Left hindlimb (tissue), 1 donor: ENCODE measurements at places on chromosomes 3 and 15.

- peak; percentile 90 for DNase-seq
Measured at GRCh38 chr3:45021524-45022297, 4.4 kb upstream of the CLEC3B start.

GRCh38 chr3:164326714-164327113 lies 751.6 kb downstream of the SI start:
- DNase-seq, result no peak

DNA sequence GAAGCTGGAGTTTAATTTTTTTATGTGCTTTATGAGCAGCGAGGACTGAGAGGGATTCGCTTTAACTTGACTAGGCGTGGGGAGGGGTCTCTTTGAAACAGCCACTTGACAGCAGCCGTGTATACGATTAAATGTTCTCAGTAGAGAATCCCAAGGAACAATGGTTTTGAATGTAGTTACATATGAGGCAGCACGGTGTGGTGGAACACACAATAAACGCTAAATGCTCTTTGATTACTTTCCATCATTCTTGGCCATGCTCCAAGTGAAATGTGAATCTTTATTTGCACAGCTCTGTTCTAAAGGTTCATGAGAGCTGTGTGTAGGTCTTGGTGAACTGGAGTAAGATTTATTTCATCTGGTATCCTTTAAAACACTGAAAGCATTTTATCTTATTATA lies 251.4 kb upstream of the TGFBR2 start:
- DNase-seq, result no peak

DNA sequence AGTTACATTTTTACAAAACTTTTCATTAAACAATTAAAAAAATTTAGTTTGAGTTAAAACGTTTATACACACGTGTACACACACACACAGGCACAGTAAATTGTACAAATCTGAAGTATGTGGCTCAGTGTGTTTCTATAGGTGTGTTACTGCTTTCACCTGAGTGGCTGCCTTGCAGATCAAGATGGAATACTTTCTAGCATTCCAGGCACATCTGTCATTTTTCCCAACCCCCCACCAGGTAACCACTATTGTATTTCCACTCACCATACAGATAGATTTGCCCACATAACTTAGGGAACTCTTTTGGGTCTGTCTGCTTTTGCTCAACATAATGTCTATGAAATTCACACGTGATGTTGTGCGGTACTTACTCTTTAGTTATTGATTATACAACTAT lies 141.1 kb downstream of the PTPRG start:
- DNase-seq, result no peak

- DNase-seq, result no peak
Measured at GRCh38 chr15:81302701-81303109, 21.2 kb downstream of the STARD5 start.

DNA sequence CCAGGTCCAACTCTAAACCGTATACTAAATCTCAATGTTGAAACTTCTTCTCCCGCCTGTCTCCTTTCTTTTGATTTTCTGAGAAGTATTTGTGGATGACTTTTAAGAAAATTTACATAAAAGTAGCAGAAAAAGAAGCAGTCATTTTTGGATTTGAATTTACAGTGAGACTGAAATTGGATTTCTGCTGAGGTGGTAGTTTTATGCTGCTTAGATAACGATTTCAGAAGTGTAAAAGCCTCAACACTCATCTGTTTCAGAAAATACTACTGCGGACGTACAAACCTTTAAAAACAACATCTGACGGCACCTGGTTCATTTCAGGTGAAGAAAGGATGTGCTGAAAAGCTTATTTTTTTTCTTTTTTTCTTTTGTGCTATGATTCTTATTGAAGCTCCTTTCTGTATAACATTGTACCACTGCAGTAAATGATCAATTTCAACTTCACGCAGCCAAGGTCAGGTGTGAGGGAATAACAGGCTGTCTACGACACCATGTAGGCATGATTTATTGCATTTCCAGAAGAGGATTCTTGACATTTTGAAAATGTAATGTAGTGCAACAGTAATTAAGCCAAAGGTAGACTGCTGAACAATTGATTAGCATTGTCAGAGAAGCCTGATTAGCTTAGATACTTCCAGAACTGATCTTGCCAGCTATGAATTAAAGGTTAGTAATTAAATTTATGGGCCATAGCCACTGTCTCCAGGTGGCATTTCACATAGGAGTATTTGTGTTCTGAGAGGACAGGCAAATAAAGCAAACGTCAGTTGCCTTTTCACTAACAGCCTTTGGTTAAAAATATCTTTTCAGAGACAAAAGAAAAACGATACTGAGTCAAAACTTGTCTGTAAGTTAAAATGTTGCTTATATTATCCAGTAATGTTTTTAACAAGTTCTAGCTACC lies 134.6 kb upstream of the KBTBD8 start:
- DNase-seq, result no peak

DNA sequence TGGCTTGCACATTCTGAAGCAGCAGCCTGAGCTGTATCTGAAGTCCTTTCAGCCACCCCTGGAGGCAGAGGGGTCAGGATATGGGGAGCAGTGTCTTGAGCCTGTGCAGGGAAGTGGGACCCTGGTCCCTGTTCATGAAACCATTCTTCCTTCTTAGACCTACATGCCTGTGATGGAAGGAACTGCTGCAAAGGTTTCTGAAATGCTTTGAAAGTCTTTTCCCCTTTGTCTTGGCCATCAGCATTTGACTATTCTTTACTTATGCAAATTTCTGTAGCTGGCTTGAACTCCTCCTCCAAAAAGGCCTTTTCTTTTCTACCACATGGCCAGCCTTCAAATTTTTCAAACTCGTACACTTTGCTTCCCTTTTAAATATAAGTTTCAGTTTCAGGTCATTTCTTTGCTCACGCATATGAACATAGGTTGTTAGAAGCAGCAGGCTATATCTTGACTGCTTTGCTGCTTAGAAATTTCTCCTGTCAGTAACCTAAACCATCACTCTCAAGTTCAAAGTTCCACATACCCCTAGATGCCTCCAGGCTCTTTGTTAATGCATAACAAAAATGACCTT lies 62.3 kb downstream of the GALK2 start:
- no peak for DNase-seq

DNA sequence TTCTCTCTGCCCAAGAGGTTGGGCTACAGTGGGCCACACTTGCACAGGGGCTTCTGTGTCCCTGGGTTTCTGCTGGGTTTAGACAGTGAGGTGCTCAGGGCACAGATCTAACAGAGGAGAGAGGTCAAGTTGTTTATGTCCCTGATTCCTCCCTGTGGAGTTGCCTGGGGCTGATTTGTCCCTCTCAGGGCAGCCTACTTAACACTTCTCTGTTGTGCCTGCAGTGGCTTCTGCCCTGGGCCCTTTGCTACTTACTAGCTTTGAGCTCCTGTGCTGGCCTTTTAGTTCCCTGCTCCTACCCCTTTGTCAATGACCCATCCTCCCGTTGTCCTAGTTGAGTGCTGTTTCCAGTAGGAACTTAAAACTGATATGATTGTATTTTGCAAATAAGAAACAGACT lies 114.0 kb upstream of the RGMA start:
- DNase-seq, result no peak

- DNase-seq, result no peak
Measured at GRCh38 chr15:64348455-64348854, 7.5 kb downstream of the CSNK1G1 start.

GRCh38 chr3:4083225-4084015 lies 219.7 kb upstream of the SETMAR start:
- no peak for DNase-seq

- no peak for DNase-seq
Measured at GRCh38 chr3:8371960-8372463, 129.6 kb upstream of the LMCD1 start.

DNA sequence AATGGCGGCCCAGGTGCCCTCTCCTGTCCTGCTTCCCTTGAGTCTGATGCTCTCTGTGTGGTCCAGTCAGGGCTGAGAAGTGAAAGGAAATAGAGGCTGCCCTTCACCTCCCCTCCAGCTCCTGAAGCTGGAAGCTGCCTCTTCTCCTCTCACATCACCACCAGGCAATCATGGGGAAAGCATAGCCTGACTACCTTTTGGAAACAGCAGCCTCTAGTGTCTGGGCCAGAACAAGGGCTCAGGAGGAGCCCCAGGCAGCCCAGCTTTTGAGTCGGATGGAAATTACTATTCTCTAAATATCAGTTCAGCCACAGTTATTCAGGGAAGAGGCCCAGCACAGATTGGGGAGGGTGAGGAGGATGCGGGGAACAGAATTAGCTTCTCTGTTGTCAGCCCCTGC lies 43.3 kb upstream of the CCDC174 start:
- no peak for DNase-seq

GRCh38 chr3:41579861-41580260 lies 380.6 kb downstream of the CTNNB1 start:
- no peak for DNase-seq

DNA sequence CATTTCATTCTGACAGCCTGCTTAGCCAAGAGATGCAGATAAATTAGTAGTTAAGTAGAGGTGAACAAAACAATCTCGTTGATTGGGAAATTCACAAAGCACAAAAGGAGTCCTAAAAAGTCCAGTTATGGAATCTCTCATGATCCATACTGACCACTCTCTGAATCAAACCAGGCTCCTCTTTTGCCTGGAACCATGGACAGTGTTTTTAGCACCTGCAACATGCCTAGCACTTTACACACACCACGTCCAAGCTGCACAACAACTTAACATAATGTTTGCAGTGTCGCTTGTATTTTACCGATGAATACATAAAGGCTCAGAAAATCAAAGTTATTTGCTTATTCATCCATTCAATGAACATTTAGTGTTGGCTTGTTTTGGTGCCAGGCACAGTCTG lies 101.8 kb upstream of the ST8SIA2 start:
- no peak for DNase-seq

- DNase-seq, result no peak
Measured at GRCh38 chr3:184712248-184713039, 580 bp upstream of the MAGEF1 start.

- DNase-seq, result no peak
Measured at GRCh38 chr15:31471731-31472430, 145.2 kb downstream of the KLF13 start.

DNA sequence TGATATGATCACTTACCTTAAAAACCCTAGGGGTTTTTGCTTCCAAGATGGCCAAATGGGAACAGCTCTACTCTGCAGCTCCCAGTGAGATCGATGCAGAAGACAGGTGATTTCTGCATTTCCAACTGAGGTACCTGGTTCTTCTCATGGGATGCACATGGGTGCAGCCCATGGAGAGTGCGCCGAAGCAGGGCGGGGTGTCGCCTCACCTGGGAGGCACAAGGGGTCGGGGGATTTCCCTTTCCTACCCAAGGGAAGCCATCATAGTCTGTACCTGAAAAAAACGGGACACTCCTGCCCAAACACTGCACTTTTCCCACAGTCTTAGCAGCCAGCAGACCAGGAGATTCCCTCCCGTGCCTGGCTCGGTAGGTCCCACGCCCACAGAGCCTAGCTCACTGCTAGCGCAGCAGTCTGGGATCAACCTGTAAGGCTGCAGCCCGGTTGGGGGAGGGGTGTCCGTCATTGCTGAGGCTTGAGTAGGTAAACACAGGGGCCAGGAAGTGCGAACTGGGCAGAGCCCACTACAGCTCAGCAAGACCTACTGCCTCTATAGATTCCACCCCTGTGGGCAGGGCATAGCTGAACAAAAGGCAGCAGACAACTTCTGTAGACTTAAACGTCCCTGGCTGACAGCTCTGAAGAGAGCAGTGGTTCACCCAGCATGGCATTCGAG lies 78.6 kb downstream of the CTNNB1 start:
- no peak for DNase-seq

GRCh38 chr3:127954640-127955039 lies 39.6 kb downstream of the KBTBD12 start:
- peak; percentile 52 for DNase-seq

DNA sequence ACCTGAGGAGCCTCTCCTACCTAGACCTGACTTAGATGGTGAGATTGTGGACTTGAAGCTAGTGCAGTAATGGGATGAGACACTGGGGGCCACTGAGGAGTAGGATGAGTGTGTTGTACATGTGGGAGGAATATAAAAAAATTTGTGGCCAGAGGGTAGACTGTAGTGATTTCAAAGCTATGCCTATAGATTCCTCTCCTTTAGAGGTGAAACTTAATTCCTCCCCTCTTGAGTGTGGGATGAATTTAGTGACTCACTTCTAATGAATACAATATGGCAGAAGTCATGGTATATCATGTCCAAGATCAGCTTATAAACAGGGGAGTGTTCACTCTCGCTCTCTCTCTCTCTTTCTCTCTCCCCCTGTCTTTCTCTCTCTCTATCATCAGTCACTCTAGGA lies 6.7 kb downstream of the ZNF860 start:
- DNase-seq, result no peak

DNA sequence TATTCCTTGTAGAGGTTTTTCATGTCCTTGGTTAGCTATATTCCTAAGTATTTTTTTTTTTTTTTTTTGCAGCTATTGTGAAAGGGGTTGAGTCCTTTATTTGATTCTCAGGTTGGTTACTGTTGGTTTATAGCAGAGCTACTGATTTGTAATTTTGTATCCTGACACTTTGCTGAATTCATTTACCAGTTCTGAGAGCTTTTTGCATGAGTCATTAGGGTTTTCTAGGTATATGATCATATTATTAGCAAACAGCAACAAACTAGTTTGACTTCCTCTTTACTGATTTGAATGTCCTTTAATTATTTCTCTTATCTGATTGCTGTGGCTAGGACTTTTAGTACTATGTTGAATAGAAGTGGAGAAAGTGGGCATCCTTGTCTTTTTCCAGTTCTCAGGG lies 737.4 kb downstream of the ZNF385D start:
- no peak for DNase-seq

GRCh38 chr15:86205096-86205495 lies 125.4 kb downstream of the AGBL1 start:
- DNase-seq, result no peak

DNA sequence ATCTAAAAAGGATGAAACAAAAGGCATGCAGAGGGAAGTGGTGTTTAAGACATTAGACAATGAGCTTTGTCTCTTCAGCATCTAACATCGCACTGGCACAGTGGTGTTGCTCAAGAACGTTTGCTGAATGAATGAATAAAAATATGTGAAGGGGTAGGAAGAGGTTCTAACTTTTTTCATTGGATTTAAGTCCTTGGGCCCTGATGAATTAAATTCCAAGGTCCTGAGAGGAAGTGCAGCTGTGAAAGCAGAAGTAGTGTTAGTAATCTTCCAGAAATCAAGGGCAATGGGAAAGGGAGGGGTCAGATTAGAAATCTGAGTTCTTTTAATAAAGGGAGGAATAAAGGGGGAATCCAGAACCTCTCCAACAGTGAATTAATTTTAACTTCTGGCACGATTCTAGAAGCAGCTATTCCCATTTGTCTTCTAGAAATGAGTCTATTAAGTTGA lies 29.6 kb downstream of the TLNRD1 start:
- DNase-seq, result no peak
